ENCODE measurements at places on chromosomes 13 and 19.
A peak's percentile ranks its signal among the peaks of the same experiment; 100 is the strongest.

- DNase-seq = no peak
These were observed 210.0 kb downstream of the B3GLCT start for GRCh38 chr13:31409678-31410356.

- DNase-seq = no peak
These were observed 46.9 kb upstream of the UBE2L5 start for GRCh38 chr13:30375265-30375835.

- no peak for DNase-seq
These were observed 19.8 kb downstream of the PEPD start for GRCh38 chr19:33501693-33502356.

DNA sequence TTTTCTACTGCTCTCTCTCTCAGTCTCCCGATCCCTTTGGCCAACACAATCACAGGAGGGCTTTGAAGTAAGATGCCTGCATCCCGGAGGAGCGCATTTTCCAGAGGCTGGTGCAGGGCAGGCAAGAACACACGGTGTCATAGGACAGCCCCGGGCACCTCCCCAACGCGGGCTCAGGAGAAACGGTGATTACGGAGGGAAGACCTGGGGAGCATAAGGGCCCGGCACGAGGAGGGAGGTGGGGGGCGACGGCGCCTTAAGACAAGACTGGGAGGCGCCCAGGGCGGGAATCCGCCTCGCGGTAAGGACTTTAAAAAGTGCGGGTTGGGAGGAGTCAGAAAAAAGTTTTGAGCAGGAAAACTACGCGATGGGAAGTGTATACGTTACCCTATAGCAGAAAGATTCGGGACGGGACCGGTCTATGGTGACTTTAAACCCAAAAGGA, 18.7 kb upstream of the ZNF888 start:
- DNase-seq = no peak

DNA sequence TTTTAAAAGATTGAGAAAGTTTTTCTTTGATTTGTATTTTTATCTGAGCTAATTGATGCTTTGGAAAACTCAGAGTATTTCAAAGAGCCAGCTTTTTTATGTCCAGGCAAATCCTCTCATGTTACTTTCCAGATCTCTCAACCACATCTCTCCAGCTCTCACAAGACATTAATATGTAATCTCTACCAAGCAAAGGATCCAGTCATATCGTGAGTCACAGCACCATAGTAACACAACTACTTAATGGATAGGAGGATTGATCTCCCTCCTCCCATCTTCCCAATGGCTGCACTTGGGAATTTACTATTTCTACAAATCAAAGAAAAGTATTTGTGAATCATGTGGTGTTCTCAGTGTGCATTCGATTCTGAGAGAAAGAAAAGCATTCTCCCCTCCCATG, 63.3 kb downstream of the POU4F1 start:
- DNase-seq = no peak

DNA sequence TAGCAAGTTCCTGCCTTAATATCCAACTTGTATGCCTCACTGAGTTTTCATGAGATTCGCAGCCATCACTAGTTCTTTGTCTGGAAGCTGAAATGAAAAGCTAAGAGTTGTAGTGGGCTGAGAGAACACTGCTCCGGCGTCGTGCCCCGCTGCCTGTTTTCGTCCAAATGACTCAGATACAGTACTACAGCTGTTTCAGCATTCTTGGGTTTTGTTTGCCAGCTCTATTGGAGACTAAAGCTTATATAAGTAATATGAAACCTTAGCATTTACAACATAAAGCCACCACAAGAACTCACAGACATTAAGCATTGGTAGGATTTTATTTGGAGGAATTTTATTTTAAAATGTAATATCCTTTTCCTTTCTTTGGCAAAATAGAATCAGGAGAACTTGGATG, 299.7 kb downstream of the DLEU7 start:
- no peak for DNase-seq

- DNase-seq = no peak
These were observed 62.3 kb downstream of the CCDC70 start for GRCh38 chr13:51923983-51924539.

- no peak for DNase-seq
These were observed 22.7 kb upstream of the ASF1B start for GRCh38 chr19:14159059-14159458.

- no peak for DNase-seq
These were observed 21.0 kb downstream of the TM9SF2 start for GRCh38 chr13:99522298-99522697.

DNA sequence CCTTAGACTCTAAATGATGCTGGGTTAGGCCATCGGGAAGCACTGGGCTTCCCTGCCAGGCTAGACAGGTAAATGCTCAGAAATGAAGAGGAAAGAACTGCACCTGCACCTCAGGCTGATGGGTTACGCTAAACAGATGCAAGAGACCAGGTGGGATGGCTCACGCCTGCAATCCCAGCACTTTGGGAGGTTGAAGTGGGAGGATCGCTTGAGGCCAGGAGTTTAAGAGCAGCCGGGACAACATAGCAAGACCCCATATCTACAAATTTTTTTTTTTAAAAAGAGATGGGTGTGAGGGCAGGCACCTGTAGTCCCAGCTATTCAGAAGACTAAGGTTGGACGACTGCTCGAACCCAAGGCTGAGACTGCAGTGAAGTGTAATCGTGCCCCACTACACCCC, 634.7 kb downstream of the UQCRFS1 start:
- no peak for DNase-seq

DNA sequence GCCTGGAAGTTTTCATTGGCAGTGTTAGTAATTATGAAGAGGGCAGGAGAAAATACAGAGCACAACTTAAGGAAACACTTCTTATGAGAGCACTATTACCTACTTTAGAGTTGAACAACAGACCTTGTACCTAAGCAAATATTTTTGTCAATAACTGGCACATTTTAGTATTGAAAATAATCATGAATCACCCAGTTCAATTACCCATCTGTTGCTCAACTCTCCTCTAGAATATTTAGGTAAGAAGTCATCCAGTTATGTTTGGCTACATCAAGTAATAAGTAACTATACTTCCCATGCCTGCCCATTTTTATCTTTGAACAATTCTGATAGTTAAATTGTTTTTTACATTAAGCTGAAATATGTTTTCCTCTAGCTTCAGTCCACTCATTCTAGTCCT, 893.4 kb downstream of the DIAPH3 start:
- no peak for DNase-seq

- peak; percentile 39 for DNase-seq
These were observed 407 bp downstream of the RAB3A start for GRCh38 chr19:18203408-18203862.

DNA sequence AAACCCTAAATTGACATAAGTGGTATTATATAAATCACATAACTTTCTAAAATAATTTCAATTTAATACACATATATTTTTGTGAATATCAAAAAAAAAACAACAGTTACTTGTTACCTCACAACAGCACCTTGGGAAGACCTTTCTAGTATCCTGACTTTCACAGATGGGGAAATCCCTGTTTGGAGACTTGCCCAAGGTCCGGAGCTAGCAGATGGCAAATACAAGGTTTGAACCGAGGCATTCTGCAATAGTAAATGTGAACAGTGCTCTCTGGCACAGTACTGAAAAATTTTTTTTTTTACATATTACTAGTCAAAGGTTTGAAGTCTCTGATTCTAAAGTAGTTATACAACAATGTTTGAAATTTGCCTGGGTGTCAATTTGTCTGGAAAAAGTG, 104.5 kb downstream of the SUCLA2 start:
- DNase-seq = no peak

DNA sequence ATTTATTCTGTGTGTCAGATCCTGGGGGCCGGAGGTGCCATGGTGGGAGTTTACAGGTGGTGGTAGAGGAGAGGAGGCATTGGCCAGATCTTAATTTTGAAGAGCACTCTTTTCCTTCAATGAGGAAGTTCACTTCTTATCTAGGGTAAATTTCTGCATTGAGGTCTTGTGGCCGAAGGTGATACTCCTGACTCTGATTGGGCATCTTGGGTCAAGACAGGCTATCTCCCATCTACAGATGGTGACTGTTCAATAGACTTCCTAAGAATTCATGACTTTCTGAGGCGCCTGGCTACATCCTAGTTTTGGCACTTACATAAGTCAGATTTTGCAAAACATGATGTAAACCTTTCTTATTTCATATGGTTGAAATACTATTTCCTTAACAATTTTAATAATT, 135.2 kb downstream of the SUCLA2 start:
- no peak for DNase-seq

Data from CD8-positive, alpha-beta memory T cell (primary cell).